ENCODE measurements at places on chromosomes 6 and 20. TPM values are rescaled to one million over a fixed set of nuclear protein-coding genes. Genes with fewer than 3 reads are reported as not detected.

DNA sequence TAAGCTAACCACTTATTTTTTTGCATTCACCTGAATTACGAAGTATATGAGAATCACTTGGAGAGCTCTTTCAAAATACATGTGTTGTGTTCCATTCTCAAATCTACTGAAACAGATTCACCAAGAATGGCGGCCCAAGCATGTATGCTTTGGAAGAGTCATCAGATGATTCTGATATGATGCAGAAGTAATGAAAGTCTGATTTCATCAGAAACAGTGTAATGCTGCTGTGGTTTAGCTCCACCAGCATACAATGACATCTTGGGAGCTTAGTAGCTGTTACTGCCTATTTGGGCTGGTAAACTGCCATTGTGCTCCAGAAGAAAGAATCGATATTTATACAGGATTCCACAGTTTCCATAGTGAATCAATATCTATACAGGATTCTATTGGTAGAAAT is 52.9 kb downstream of the UBR2 start:
- no peak for DNase-seq

GRCh38 chr6:3288711-3289663 is 30.2 kb downstream of the PSMG4 start:
- DNase-seq = no peak

GRCh38 chr6:88166493-88167351 is 575 bp upstream of the CNR1 start:
- DNase-seq = peak; percentile 51

GRCh38 chr6:151071295-151071694 is 168.5 kb upstream of the AKAP12 start:
- DNase-seq = peak; percentile 68

- DNase-seq = peak; percentile 16
Measured at GRCh38 chr6:37182736-37183590, 13.0 kb downstream of the PIM1 start.

- no peak for DNase-seq
Measured at GRCh38 chr20:29302979-29303644, 1954.4 kb upstream of the DEFB115 start.

GRCh38 chr20:2798095-2798805 is 2.2 kb downstream of the CPXM1 start:
- DNase-seq = no peak

- DNase-seq = no peak
Measured at GRCh38 chr20:6709910-6710595, 57.4 kb upstream of the BMP2 start.

DNA sequence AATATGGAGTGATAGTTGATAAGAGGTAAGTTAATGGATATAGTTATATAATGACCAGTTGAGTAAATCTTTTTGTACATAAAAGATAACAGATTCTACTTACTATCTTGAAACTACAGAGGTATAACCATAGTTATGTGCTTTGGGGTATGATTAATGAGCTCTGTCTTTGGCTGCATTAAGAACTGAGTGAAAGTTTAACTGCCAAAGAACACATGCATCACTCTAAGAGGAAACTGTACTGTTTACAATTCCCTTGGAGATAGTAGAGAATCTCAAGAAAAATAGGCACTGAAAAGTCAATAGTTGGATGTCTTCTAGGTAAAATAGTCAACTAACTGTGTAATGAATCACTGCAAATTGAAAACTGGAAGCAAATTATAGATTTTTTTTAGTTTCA is 1129.5 kb downstream of the EPHA7 start:
- peak; percentile 21 for DNase-seq

DNA sequence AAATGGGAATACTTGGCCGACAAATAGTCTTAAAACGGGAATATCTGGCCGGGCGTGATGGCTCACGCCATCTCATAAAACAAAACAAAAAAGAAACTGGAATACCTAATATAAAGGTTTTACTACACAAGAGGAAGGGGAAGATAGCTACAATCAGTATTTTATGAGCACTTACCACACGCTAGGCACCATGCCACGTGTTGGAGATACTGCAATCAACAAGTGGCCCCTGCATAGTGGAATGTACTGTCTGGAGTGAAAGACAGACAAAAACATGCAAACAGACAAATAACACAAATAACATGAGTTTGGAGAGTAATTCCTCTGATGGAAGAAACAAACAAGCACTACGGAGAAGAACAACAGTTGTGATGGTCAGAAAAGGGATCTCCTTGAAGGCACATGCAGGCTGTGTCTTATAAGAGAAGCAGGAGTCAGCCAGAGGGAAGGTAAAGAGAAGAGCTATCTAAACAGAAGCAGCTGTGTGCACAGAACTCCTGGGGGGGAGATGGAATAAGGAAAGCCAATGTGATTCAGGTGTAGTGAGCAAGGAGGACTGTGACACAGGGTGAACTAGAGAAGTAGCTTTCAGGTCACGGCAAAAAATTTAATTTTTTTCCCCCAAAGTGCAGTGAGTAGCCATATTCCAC is 39.1 kb upstream of the AKIRIN2 start:
- no peak for DNase-seq

GRCh38 chr6:91483415-91484105 is 896.7 kb upstream of the MAP3K7 start:
- DNase-seq = no peak

DCBLD1 gene
- 8.9 TPM for polyA plus RNA-seq

RGS17 gene
- 0.67 TPM for polyA plus RNA-seq

- peak; percentile 13 for DNase-seq
Measured at GRCh38 chr6:49713346-49713745, at the start of gene CRISP2. CRISP2 (minus strand) TSS chr6:49713543; CDS start chr6:49709196, 4,347 bp downstream.

Measured in muscle of back (tissue), 13 donors.